ENCODE measurements at places on chromosomes 7 and 10. TPM values are rescaled to one million over a fixed set of nuclear protein-coding genes. Genes with fewer than 3 reads are reported as not detected.

NXPH1 gene
- 47.4 TPM for total RNA-seq

NAT16 gene
- 1.2 TPM for total RNA-seq

GRM3 gene
- total RNA-seq, result 179 TPM

TMEM273 gene
- total RNA-seq, result 1.7 TPM

ZNF117 gene
- 58.6 TPM for total RNA-seq

ACSM6 gene
- not detected for total RNA-seq

PRSS1 gene
- not detected for total RNA-seq

HMX3 gene
- total RNA-seq, result not detected

SPDYE1 gene
- total RNA-seq, result not detected

CREB5 gene
- 8.0 TPM for total RNA-seq

UNC5B gene
- 3.9 TPM for total RNA-seq

SLC26A5 gene
- total RNA-seq, result not detected

C7orf57 gene
- total RNA-seq, result 0.78 TPM
